CD14-positive monocyte (primary cell): ENCODE measurements at places on chromosomes 11 and 22.
A peak's percentile ranks its signal among the peaks of the same experiment; 100 is the strongest.

- DNase-seq, result no peak
Measured at GRCh38 chr11:91921974-91922373, 302.6 kb upstream of the FAT3 start.

DNA sequence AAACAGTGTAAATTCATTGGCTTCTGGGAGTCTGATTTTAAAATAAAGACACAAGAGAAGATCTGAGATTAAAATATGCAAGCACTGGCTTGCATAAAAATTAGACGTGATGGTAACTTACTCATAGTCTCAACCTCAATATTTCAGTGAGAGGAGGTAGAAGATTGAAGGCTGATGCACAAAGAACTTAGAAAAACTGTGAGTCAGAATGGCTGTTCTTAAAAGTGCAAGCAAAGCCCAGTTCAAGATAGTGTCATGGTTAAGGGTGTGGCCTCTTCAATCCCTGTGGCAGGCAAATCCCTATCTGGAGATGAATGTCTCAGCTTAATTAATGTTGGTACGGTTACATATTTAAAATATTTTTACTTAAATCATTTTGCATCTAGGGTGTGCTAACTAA is 33.6 kb upstream of the FIBIN start:
- DNase-seq, result no peak

DNA sequence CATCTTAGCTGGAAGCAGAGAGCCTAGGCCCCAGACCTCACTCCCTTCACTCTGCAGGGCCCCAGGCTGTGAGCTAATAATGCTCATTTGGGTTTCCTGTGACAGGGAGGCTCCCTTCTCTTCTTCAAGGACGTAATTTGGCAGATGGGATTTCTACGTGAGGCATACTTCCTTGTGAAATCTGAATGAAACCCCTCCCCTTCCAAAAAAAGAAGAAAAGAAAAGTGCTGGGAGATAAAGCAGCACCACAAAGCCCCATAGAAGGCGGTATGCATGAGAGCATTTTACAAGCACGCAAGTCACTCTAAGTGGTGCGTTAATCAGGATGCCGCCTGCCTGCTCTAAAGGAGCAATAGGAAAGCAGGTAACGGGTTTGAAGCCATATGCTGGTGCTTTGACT is 5.7 kb downstream of the P2RX3 start:
- DNase-seq, result no peak

- no peak for DNase-seq
Measured at GRCh38 chr11:63639199-63639832, 25.1 kb upstream of the PLAAT3 start.

- DNase-seq, result no peak
Measured at GRCh38 chr11:116733043-116733755, 39.6 kb downstream of the BUD13 start.

DNA sequence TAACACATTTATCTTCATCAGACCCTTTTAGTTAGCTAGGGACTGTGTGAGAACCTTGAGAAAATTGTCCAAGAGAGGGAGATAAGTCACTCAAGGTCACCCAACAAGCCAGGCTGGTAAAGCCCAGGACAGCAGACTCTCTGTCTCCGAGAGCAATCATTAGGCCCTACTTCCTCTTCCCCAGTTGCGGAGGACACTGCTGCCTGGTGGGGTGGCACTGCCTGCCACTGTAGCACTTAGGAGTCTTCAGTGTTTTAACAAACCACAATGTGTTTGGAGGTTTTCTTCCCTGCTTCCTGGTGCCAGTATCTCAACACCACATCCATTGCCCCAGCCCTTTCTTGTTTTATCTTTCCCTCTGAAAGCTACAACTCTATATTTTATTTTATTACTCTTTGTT is 132.1 kb upstream of the LDLRAD3 start:
- no peak for DNase-seq

- DNase-seq, result peak; percentile 34
Measured at GRCh38 chr22:20080445-20080775, 369 bp downstream of the DGCR8 start.

DNA sequence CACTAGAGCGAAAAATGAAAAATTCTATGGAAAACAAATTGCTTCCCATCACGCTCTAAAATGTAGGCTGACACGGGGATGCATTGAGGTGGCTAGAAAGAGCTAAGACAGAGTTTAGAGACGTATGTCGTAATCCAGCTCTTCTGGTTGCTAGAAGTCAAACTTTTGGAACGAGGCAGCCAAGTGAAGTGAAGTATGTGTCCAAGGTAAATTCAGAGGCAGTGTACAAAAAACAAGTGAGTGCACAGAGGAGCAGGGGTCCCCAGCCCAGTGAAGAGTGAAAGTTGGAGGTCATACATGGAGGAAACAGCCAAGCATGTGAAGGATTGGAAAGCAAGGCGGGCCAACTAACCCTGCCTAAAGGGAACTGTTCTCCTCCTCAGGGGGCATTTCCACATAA is 528.5 kb downstream of the NTM start:
- DNase-seq, result no peak

- DNase-seq, result no peak
Measured at GRCh38 chr11:79720115-79720514, 279.3 kb upstream of the TENM4 start.

DNA sequence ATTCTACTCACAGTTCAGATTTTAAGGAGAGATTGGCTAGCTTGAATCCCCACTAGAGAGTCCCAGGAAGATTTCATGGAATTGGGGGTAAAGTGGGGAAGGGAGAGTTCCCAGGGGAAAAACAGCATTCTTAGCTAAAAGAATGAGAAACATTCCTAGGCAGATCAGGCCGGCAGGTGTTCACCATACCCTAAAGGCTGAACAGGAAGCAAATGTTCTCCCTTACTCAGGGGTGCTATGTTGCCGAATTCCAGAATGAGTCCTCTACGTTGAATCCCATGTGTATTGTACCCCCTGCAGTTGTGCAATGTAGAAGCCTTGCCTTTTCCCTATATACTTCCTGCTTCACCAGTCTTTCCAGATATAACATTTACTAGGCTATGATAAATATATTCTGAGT is 135.2 kb upstream of the NCAM1 start:
- DNase-seq, result no peak

GRCh38 chr11:5992604-5993251 is 5.9 kb upstream of the OR52L1 start:
- DNase-seq, result no peak

DNA sequence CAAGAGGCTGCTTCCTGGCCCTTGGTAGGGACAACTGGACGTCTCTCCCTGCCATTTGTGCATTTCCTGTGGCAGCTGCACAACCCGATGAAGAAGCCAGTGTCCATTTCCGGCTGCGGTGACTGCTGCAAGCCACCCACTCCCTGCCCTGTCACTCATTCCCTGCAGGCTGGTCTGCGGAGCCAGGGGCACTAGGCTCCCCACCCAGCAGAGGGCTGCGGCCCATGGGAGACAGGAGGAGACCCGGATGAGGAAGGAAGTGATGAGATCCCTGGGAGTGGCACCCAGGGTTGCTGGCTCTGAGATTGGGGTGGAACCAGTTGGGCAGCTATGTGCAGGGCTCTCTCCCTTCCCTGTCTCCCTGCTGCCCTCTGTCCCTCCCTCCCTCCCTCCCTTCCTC is 10.0 kb upstream of the MYRF start:
- peak; percentile 63 for DNase-seq

GRCh38 chr11:128846985-128847384 is 20.1 kb downstream of the KCNJ1 start:
- DNase-seq, result no peak

DNA sequence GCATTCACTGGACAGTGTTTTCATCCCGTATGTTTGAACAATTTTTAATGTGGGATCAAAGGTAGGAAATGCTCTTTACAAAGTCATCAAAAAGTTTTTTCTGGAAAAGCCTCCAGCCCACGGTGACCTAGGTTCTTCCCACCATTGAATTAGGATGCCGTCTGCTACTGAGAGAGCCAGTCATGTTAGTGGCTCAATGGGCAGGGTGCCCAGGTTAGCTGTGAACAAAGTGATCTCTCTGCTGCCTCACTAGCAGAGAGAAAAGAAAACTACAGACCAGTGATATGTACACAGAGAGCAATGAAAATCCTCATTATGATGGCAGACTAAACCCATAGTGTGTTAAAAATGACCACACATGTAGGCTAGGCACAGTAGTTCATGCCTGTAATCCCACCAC is 32.4 kb downstream of the KCNQ1 start:
- no peak for DNase-seq

- no peak for DNase-seq
Measured at GRCh38 chr11:132586801-132587200, 945.5 kb downstream of the OPCML start.

GRCh38 chr22:46462726-46463371 is 74.6 kb downstream of the CELSR1 start:
- DNase-seq, result no peak

DNA sequence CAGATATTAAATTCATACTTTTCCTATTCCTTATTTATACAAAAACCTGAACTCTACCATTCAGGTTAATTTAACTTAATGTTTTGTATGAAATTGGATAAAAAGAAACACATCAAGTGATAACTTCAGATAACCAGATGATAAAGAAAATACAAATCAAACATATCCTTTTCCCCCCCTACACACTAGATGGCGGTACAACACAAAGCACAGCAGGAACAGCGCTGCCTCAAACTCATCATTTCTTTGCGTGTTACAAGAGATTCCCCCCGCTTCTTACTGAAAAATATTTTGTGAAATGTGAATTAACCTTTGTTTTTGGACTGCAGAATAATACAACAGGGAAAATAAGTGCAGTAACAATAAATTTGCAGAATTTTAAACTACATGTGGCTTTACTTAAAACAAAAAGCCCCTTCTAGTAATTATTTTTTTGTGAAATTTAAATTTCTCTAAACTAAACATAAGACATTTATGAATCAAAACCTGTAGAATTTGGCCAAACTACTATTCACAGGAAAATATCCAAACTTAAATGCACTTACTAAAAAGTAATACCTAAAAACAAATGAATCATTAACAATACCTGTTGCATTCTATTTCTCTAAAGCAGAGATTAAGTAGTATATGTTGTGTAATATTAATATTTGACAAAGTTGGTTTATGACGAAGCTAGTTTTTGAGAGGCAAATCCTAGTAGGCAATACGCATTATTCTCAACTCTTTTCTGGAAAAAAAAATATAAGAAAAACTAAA is 74.4 kb downstream of the ARHGAP32 start:
- peak; percentile 40 for DNase-seq

GRCh38 chr22:23556026-23556620 is 24.0 kb downstream of the IGLL1 start:
- no peak for DNase-seq

DNA sequence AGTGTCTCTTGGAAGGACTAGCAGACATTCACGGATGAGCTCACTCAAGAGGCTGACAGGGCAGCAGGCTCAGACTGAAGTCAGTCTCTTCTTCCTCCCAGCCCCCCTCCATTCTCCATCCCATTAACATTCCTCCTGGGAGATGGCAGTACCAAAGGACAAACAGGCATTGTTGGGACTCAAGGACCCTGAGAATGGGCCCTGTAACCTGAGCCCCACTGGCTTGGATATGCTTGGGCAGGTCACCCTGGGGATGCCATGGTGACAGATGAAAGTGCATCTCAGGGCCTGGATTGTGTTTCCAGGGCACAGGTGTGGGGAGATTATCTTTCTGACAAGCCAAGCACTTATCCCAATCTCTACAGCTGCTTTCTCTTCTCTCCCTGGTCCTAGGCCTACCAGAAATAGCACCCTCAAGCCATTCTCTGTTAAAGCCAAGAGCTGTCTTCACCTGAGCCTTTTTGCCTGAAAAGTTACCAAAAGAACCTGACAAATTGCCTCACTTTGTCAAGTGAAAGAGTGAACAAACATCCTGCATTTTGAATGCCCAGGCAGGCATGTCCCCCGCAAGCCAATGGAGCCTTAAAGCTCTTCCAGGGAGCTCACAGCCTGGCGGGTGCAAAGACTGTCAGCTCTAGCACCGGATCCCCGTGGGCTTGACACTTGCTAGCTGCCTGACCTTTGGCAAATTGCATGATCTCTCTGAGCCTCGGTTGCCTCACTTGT is 366.0 kb upstream of the NARS2 start:
- DNase-seq, result no peak

DNA sequence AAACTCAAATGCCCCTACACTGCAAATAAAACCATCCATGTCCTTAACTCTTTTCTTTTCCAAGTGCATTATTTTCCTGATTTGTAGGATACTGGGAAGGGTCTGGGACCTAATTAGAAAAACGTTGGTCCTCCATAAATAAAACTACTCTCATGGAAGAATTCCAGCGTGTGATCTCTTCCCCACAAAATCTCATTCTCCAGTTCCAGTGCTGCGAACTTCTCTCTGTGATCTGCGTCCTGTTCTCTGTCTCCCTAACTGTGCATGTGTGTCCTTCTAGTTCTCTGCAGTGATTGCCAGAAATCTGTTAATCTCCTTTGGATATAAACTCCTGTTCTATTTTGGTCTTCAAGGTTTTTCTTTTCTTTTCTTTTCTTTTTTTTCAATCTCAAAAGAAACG is 148.1 kb downstream of the BBOX1 start:
- DNase-seq, result no peak

GRCh38 chr22:26887916-26888315 is 230.5 kb downstream of the MIAT start:
- no peak for DNase-seq

GRCh38 chr11:132475026-132475425 is 1057.3 kb downstream of the OPCML start:
- DNase-seq, result no peak

- DNase-seq, result no peak
Measured at GRCh38 chr11:102323542-102324251, 6.4 kb downstream of the BIRC3 start.

- no peak for DNase-seq
Measured at GRCh38 chr11:2992997-2993325, 832 bp upstream of the NAP1L4 start.

DNA sequence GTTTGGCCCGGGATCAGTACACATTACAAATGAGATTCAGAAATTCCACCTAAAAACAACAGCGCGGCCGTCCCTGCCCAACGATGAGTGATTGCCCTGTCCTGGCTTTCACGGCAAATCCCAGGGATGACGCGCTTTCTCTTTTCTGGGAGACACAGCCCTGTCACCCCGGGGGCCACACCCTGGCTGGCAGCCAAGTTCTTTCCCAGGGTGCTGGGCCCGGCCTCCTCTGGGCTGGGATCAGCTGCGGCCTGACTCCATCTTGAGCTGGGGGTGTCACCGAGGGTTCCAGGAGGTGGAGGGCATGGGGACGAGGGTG is 82.7 kb downstream of the FBLN1 start:
- DNase-seq, result no peak

DNA sequence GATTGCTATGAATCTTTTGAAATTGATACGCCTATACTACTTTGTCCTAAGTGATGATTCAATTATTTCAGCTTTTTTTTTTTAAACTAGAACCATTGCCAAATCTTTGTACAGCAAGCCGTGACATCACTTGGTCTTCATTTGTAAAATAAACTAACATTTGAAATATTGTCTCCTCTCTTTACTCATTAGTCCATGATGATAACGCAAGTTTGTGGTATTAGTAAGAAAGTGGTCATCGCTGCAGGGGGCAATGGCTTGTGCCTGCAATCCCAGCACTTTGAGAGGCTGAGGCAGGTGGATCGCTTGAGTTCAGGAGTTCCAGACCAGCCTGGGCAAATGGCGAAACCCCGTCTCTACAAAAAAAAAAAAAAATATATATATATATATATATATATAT is 12.9 kb upstream of the ARHGAP42 start:
- no peak for DNase-seq
